Skin of body (tissue), 3 donors: ENCODE measurements at places on chromosomes 2 and 18. TPM values are rescaled to one million over a fixed set of nuclear protein-coding genes. Genes with fewer than 3 reads are reported as not detected.

DNA sequence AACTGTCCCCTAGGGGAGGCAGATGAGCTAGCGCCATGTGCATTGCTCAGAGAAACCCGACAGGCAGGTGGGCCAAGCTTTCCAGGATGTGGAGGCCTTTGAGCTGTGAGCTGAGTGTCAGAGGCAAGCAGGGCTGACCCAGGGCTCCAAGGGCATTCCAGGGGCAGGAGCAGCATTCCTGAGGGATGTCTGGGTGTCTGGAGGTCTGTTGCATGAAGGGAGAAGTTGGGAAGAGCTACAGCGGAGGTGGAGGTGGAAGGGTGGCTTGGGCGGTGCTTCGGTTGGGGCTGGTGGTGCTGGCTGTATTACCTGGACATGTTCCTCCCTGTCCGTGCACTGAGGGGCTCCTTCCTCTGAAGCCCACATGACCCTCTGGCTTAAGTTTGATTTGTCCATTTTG lies 102.8 kb downstream of the RNF144A start:
- no peak for DNase-seq

Gene LBX2
- 0.20 TPM for total RNA-seq

DNA sequence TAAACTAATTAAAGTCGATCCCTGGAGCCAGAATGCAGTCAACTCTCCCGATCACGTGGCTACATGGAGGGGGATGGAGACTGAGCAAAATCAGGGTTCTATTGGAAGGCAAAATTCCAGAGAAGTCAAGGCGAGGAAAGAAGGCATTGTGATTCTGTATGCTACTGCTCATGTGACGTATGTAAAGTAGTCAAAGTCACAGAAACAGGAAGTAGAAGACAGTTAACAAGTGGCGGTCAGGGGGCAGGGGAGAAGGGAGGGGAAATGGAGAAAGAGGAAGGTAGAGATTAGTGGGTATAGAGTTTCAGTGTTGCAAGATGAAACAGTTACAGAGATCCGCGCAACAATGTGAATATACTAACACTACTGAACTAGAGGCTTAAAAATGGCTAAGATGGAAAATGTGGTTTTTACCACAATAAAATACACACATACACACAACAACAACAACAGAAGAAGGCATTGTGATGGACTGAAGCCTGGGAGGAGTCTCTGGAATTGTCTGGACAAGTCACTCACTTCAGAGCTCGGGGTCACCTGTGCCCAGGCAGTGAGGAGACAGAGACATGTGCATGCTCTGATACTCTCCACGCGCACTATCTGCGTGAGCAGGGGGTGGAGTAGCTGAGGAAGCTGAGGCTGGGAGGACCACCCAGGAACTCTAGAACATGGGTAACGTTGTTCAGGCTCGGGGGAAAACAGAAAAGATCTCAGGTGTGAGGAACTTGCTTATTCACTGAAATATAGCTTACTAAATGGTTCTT lies 89.9 kb upstream of the CDCA7 start:
- no peak for DNase-seq

GRCh38 chr2:26184121-26184520 lies 11.2 kb downstream of the GAREM2 start:
- DNase-seq, result no peak

Gene LAMA1
- total RNA-seq, result 2.4 TPM

DNA sequence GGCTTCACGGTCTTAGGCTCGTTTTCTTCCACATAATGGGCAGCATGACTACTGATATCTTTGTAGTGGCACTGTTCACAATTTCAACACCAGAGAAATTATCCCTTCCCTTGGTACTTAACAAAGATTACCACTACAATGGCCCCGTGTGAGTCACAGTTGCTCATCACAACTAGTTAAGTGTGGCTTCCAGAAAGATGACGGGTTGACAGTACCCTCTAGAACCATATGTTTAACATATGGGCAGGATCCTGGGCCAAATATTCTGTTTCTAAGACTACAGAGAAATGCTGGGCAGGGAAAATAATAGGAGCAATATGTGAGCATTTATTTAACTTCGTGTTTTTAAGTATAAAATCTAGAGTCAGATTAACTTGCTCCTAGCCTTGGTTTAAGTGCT lies 780.1 kb upstream of the LINC00305 start:
- peak; percentile 84 for DNase-seq

GRCh38 chr2:43226955-43227829 lies 786 bp upstream of the ZFP36L2 start:
- DNase-seq, result peak; percentile 88

DNA sequence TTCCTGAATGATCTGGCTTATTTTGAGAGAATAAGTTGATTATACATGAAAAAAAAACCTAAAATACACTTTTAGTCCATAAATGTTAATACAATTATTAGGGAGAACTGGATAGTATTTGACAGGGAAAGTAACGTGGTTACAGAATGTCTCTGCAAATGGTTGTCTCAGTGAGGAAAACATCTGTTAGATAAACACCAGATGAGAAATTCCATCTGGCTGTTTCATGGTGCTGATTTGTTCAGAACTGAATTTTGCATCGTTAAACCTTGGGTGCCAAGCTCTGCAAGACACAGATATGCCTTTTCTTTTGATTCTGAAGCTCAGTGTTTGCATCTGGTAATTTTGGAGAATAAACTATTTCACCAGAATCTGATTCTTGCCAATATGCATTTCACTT lies 90.4 kb downstream of the SCN3A start:
- no peak for DNase-seq

- DNase-seq, result no peak
These were observed 49.3 kb upstream of the MCM6 start for GRCh38 chr2:135925571-135925970.

Gene GPBAR1
- total RNA-seq, result 0.39 TPM

GRCh38 chr2:136538489-136538888 lies 226.9 kb upstream of the THSD7B start:
- DNase-seq, result no peak

- no peak for DNase-seq
These were observed 280.9 kb upstream of the SIX2 start for GRCh38 chr2:45289997-45290709.

DNA sequence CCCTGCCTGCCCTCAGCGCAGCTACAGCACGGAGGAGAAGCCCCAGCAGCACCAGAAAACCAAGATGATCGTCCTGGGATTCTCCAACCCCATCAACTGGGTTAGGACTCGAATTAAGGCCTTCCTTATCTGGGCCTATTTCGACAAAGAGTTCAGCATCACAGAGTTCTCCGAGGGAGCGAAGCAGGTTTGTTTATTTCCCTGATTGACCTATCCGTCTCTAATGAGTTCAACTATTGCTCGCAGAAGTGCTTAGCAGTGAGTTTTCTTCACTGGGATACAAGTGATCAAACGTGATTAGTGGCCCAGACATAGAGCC lies 639 bp downstream of the MAIP1 start:
- DNase-seq, result no peak

Gene AMER3
- total RNA-seq, result under 0.01 TPM

DNA sequence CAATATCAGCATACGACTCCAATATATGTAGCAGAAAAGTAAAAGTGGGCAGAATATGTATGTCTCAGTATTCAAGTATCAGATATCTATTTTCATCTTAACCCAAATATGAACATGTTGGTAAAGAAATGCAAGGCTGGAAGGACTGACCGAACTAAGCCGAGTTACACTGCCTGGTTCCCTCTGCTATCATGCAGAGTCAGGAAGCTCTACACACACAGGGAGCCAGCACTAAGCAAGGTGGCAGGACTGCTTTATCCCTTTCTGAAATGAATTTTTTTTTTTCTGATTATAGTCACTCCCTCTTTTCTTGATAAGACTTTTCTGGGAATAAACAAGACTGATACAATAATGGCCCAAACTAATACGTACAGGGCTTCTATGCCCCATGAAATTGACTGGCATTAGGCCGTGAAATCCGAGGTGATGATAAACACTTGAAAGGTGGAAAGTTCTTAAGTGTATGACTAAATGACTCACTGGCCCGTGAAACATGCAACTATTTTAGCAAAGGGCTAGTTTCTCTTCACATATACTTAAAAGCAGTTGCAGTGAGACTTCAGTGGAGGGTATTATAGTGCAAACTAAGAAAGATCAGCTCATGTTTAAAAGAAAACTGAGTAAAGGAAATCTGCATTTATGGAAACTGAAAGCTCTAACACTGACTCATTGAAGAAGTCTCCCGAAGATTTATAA lies 14.9 kb downstream of the DPP4 start:
- no peak for DNase-seq

Gene PCARE
- total RNA-seq, result 0.10 TPM

DNA sequence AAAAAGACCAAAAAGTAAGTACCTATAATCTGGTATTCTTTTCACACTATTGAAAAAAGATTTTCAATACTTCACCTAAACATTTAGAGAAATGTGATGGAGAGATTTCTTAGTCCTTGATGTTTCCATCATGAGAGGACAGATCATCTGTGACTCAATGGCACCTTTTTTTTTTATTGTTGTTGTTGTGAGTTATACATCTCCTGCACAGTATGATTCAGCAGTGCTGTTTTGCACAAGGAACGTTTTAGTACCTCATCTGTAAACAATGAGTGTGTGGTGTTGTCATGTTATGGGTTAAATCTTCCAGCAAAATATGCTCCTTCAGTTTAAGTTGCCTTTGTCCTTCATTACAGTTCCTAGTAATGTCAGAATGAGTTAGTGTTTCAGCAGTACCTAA lies 2.2 kb downstream of the KIAA1328 start:
- no peak for DNase-seq

GRCh38 chr2:238560234-238560633 lies 133.5 kb downstream of the ASB1 start:
- DNase-seq, result no peak

GRCh38 chr18:79507546-79508480 lies 112.1 kb downstream of the NFATC1 start:
- DNase-seq, result peak; percentile 78

DNA sequence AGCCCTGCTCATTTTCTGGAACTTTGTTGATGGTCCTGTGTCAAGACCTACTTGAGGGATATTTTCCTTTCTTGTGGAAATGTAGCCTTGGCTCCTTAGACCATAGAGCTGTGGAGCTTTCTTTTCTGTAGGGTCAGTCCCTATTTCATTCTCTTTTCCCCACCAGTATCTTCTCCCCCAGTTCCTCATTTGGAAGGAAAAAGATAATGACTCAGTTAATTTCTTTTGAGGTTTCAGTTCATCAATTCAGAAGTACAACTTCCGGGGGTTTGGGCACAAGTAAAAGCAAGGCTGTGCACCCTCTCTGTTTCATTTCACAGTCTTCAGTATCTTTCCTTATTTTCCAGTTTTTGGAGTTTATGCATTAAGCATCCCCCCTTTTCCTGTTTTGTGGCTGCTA lies 70.7 kb downstream of the CDC42EP3 start:
- DNase-seq, result no peak

DNA sequence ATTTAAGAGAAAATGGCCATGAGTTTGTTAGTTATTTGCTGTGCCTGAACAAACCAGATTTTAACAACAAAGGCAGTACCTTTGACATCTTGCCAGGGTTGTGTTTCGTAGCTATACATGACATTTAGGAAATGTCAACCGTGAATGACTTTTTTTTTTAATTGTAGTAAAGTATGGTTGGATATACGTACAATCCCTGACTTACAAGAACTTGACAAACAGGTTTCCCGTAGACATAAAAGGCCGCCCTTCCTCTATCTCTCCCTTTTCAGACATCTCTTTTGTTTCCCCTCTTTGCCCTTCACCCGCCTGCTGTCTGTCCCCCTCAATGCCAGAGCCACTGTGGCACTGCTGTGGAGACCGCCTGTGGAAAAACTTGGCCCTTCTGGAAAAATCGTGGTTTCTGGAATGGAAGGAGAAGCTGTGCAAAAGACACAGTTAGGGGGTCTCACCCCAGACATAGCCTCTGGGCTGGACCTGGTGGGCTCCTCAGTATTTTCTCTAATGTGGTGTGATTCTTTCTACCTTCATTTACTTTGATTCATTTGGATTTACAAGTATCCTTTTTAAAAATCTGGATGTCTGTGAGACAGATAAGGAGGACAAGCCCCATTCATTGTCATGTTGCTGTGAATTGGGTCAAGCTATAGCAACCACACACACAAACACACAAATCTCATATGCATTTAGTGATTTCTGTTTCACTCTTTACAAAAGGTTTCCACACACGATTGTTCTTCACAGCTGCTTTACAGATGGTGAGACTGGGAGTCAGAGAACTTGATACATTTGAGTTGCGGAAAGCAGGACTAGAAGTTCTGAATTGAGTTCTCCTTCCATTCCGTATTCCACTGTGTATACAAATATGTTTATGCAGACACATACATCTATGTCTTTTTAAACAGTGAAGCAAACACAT lies 48.6 kb downstream of the SPATS2L start:
- DNase-seq, result peak; percentile 93

DNA sequence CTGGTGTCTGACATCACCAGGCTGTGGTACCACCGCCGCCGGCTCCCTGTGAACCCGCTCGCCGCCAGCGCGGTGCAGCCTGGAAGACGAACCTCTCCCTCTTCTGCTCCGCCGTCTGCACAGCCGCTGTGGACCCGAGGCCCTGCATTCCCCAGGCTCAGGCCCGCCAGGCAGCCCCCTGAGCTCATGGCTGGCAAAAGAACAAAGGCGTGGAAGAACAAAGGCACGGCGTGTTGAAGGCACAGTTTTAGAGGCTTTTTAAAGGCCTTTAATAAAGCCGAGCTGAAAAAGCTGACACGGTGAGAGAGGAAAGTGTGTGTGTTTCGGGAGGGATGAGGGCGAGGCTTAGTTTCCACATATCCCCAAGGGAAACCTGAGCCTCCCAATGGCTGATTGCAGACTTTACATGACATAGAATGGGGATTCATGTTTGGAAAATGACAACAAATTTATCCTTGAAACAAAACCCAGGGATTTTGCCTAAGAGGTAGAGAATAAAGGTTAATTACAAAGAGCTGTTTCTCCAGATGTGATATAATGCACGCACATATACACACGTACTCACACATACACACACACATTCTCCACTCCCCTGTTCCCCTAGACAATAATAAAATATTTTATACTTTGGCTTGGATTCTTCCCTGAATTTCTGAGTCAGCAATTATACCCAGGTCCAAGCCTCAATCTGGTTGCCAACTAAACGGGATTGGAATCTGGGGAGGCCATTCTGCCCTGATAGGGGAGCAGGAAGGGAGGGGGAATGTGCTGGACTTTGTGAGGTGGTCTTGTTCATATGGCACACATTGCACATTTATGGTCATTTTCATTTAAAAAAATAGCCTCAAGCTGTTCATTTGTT lies 39.7 kb downstream of the RFX8 start:
- DNase-seq, result peak; percentile 63
